ENCODE measurements at places on chromosomes 7 and 10.

- DNase-seq: no peak
These were observed 50.2 kb upstream of the PIK3CG start for GRCh38 chr7:106814887-106815286.

- DNase-seq: peak; percentile 68
These were observed 375.2 kb downstream of the RPS24 start for GRCh38 chr10:78408671-78409472.

DNA sequence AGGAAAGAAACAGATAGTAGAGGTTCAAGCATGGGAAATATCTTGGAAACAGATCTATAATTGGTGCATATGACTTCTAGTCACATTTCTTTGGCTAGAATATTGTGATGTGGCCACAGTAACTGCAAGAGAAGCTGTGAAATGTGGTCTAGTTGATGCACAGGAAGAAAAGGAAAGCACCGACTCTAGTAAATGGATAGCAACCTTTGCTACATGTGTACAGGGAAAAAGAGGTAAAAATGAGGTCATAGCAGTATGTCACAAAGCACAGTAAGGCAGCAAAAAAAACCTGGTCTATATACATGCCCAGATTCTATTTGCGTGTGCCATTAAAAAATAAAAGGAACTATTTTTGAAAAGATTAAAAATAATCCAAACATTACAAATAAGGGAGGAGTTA lies 102.6 kb upstream of the LRRN3 start:
- no peak for DNase-seq

DNA sequence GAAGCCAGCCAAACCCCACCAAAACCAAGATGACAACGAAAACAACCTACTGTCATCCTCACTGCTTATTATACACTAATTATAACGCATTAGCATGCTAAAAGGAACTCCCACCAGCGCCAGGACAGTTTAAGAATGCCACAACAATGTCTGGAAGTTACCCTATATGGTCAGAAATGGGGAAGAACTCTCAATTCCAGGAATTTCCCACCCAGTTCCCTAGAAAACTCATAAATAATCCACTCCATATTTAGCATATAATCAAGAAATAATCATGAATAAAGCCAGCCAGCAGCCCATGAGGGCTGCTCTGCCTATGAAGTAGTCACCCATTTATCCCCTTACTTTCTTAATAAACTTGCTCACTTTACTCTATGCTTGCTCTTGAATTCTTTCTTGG lies 20.8 kb downstream of the MICU1 start:
- peak; percentile 51 for DNase-seq

- no peak for DNase-seq
These were observed 56.4 kb upstream of the CCDC71L start for GRCh38 chr7:106717254-106717954.

GRCh38 chr7:107667341-107667740 lies 6.7 kb downstream of the SLC26A4 start:
- DNase-seq: no peak

DNA sequence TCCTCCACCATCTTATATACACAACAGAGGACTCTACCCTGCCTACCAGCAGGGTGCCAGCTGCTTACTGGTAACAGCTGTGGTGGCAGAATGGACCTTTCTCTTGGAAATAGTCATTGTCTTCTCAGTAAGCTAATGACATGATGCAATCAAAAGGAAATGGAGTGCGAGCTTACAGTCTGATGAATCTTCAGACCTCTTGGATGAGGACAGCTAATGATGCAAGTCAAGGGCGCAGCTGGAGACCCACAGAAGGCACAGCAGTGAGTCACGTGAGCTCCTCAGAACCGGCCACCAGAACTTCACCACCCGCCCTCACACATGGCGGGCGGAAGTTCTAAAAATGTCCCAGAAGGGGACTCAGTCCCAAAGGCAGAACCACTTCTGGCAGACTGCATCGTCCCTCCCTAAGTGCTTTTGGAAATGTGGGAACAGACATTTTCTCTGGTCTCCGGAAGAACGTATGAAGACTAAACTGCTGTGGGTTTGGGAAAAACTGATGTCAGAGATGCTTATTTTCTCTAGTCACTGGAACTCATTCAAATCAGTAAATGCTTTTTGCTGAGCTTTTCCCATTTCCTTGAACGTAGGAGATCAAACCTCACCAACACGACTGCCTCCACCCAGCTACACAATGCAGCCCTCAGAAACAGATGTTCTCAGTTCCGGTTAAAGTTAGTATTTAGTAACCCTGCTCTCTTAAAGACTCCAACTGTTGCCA lies 96.4 kb downstream of the FAS start:
- no peak for DNase-seq

GRCh38 chr10:13161857-13162271 lies 506 bp downstream of the MCM10 start:
- no peak for DNase-seq

GRCh38 chr10:124821520-124821919 lies 19.9 kb downstream of the ABRAXAS2 start:
- no peak for DNase-seq

DNA sequence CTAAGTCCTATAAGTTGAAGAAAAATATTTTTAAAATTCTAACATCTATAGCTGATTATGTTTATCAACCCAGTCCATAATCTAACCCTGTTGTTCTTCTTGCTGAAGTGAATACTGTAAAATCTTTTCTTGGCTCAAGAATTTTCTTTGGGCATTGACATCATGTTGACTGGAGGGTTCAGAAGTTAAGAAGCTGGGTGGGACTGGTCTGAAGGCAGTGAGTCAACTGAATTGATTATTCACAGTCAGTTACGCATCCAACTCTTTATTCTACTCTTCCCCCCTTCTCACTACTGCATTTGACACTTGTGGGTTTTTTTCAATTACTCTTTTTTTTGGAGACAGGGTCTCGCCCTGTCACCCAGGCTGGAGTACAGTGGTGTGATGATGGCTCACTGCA lies 31.0 kb downstream of the DENND2A start:
- no peak for DNase-seq

- no peak for DNase-seq
These were observed 49.3 kb upstream of the GNA12 start for GRCh38 chr7:2893411-2893861.

DNA sequence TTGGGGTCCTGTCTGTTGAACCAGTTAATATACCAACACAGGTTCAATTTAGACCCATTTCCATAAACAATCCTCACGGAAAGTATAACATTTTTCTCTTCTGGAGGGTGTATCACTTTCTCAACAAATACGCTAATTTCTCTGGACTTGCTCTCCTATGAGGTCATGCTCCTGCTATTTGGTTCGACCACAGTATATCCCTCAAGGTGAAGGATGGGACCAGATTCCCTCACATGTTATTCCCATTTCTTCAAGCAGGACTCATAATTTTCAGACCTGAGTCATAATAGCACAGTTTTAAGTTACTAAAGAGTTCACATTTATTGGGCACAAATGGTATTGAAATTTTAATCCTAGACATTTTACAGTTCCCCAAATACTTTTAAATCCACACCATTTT lies 57.2 kb downstream of the ADAM12 start:
- DNase-seq: no peak

DNA sequence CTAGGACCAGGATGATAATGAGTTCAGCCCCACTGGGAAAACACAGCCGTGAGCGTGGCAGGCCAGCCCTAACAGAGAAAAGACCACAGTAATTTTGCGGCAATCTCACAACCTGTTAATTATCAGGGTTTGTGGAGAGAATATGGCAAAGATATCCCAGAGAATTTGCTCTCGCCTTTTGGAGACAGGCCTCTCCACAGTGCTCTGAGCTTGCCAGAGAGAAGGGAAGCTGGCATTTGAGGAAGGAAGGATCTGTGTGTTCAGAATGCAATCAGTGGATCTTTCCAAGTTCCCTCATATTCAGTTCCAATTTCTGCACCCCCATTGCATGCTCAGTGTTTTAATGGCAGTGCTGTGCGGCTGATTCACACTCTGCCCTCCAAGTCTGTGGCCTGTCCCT lies 60.2 kb downstream of the PLPP4 start:
- DNase-seq: no peak

GRCh38 chr10:15744217-15744865 lies 24.6 kb upstream of the ITGA8 start:
- DNase-seq: peak; percentile 67

- no peak for DNase-seq
These were observed 158.6 kb downstream of the ZEB1 start for GRCh38 chr10:31477584-31477983.

- no peak for DNase-seq
These were observed 214.4 kb upstream of the CELF2 start for GRCh38 chr10:10803278-10803677.

- peak; percentile 73 for DNase-seq
These were observed 9.1 kb downstream of the C10orf62 start for GRCh38 chr10:97598407-97599271.

- DNase-seq: no peak
These were observed 1112.9 kb upstream of the AUTS2 start for GRCh38 chr7:68485253-68485917.

DNA sequence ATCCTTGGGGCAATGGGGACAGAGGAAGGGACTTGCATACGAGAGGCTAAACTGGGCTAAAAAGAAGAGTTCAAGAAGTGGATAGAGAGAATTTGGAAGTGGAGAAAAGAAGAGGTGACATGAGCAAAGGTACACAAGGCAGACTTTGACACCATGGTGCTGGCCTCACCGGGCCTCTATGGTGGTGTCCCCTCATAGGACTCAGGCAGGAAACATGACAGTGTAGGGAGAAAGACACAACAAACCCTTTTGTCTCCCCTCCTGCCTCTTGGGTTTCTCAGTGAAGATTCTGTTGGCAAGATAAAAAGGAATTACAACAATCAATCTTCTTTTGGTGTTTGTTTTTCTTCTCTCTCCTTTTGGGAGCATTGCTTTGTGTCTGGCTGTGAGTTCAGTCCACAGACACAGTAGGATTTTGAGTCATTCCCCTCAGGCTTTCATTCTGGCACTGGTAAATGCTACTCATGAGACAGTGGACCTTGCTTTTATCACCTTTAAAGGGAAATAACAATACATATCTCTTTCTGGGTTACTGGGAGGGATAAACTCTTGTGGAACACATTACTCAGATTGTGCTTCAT lies 827.7 kb downstream of the TNS3 start:
- no peak for DNase-seq

DNA sequence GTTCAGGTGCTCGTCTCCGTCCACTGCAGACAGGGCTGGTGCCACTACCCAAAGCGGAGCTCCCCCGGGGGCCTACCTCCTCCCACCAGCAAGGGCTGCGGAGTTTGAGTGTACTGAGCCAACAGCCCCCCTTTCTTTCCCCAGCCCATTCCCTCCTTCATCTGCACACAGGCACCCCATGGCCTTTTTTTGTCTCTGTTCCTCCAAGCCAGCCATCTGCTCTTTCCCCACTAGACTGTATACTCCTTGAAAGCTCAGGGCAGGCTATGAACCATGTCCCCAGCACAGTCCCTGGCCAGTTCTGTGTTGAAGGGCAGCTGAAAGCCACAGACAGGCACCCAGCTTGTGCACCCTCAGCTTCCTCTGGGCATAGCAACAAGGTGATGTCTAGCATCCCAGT lies 99.4 kb downstream of the ZMIZ1 start:
- no peak for DNase-seq

DNA sequence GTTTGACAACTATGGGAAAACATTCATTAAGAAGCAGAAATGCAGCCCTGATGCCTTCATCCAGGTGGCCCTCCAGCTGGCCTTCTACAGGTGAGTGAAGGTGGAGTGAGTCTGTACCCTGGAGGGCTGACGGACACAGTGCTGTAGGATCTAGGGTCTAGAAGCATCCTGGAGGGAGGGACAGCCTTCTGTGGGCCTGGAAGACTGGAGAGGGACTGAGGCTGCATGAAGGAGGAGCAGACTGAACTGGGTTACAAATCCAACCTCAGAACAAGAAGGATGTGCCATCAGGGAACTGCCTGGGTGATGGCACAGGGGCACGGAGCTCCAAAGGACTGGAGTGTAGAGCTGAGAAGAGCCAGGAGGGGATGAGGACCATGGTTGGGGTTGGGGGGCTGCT lies 27.5 kb upstream of the C10orf53 start:
- no peak for DNase-seq

DNA sequence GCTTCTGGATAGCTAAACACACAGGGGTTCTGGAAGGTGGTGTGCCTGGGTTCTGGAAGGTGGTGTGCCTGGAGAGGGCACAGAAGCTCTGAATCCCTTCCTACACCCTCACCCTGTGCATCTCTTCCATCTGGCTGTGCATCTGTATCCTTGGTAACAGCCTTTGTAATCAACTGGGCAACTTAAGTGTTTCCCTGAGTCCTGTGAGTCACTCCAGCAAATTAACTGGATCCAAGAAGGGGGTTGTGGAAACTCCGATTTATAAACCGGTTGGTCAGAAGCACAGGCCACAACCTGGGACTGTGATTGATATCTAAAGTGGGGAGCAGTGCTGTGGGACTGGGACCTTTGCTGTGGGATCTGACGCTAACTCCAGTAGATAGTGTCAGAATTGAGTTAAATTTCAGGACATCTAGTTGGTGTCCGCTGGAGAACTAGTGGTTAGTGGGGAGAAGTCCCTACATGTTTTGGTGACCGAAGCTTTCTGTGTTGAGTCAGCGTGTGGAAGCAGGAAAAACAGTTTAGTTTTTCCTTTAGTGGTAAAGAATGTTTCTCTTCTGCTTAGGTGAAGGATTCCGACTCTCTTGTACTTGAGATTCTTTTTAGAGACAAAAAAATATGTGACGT lies 228.1 kb downstream of the BMPER start:
- DNase-seq: no peak

- no peak for DNase-seq
These were observed 7.2 kb upstream of the C1GALT1 start for GRCh38 chr7:7175075-7175695.

DNA sequence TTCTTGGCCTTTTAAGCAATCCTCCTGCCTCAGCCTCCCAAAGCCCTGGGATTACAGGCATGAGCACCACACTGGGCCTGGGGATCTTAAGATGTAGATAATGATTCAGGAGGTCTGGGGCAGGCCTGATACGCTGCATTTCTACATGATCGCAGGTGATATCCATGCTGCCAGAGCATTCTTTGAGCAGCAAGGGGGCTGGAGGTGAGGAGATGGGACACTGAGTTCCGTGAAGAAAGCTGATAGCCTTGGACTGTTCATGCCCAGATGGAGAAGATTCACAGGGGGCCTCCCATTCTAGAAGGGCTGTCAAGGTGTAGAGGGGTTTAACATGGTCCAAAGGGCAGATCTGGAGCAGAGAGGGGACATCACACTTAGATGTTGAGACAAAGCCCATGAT lies 480.3 kb downstream of the RPS24 start:
- DNase-seq: no peak

GRCh38 chr10:59332581-59332980 lies 29.8 kb downstream of the FAM13C start:
- no peak for DNase-seq
